NCI-H226 (cell line): ENCODE measurements at places on chromosomes 16 and 17.

DNA sequence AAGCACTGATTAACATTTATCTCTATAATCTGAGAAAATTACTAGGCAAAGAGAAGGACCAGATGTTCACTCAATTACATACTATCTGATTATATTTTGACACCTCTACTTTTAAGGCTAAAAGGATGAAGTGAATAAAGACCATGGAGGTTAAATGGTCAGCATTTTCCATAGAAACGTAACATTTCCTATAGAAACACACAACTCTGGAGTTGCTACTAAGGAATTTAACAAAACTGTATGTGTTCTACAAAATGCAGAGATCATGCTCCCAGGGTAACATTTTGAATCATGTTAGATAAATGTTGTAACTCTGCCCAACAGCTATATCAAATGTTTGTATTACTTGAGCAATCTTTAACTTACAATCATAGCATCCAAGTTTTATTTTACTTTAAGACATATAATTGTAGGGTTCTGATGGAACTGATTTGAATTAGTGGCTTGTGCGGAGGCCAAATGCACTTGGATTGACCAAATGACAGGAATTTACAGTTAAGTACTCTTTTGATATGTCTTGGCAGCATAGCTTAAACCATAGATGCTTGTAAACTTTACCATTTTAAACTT lies 97.7 kb downstream of the RPGRIP1L start:
- no peak for DNase-seq

DNA sequence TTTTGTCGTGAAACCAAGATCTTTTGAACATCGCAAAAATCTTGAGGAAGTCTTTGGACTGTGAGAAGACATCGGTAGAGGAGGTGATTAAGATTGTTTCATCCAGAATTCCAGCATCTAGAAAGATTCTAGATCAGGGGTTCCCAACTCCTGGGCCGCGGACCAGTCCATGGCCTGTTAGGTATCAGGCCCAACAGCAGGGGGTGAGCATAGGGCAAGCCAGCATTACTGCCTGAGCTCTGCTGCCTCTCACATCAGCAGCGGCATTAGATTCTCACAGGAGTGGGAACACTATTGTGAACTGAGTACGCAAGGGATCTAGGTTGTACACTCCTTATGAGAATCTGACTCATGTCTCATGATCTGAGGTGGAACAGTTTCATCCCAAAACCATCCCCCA lies 600.6 kb upstream of the CDH11 start:
- no peak for DNase-seq

- DNase-seq, result peak; percentile 11
Measured at GRCh38 chr16:71230122-71230845, at the start of gene HYDIN. HYDIN (minus strand) TSS chr16:71230722; CDS start chr16:71186895, 43,827 bp downstream.

- no peak for DNase-seq
Measured at GRCh38 chr17:74342224-74342623, 16.2 kb downstream of the KIF19 start.

DNA sequence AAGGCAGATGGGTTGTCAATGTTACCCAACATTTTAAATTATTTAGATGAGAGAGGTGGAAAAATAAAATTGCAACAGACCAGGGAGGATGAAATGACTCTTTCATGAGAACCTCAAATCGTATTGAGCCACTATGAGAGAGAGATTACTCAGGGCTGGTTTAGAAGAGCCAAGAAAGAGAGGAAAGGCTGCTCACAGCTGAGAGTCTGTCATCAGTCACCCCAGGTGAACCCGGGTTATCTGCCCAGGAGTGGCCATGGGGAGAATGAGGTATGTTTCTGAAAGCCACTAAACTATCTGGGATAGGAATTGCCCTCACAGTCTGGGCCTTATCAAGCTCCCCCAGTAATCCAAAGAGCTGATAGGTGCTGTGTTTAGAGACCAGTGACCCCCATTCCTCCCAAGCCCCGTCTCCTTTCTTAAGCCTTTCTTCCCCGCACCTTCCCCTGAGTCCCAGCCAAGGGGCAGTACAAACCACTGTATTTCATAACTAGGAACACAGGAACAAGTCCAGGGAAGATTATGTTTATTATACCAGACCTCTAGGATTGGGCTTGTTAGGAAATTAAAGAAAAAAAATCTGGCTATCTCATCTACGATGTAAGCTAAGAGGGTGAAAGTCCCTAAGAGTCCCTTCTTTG lies 158.9 kb upstream of the NOL11 start:
- no peak for DNase-seq
